ENCODE measurements at places on chromosomes 2 and 18.
A peak's percentile ranks its signal among the peaks of the same experiment; 100 is the strongest.

GRCh38 chr2:134611316-134611715, 107.5 kb downstream of the TMEM163 start:
- no peak for DNase-seq

GRCh38 chr2:101147971-101148370, 3.2 kb downstream of the TBC1D8 start:
- DNase-seq, result no peak

DNA sequence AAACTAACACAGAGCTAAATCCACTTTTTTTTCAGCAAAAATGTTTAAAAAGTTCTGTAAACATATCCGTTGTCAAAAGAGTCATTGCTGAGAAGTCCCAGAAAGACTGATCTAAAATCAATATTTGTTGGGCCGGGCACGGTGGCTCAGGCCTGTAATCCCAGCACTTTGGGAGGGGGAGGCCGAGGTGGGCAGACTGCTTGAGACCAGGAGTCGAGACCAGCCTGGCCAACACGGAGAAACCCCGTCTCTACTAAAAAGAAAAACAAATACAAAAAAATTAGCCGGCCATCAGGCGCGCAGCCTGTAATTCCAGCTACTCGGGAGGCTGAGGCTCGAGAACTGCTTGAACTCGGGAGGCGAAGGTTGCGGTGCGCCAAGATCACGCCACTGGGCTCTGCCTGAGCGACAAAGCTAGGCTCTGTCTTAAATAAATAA, 1.4 kb downstream of the OLA1 start:
- no peak for DNase-seq

DNA sequence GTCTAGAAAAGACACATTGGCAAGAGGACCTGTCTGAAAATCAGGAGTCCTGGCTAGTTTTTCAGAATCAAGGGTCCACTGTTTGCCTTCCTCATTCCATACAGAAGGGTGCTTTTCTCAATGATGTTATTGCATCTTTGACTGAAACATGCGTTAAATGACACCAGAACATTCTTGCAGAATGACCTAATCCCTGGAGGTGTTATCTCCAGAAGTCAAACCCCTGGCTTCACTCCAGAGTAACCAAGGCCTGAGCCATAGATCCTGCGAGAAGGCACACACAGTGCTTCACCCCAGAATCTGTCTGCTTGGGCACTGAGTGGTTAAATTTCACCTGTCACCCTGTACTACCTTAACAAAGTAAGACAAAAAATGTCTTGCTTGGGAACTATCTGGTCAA, 1055.2 kb upstream of the FANCL start:
- DNase-seq, result no peak

GRCh38 chr2:138213084-138213483, 248.8 kb downstream of the HNMT start:
- no peak for DNase-seq

GRCh38 chr2:73821669-73822068, 7.1 kb upstream of the STAMBP start:
- DNase-seq, result no peak

DNA sequence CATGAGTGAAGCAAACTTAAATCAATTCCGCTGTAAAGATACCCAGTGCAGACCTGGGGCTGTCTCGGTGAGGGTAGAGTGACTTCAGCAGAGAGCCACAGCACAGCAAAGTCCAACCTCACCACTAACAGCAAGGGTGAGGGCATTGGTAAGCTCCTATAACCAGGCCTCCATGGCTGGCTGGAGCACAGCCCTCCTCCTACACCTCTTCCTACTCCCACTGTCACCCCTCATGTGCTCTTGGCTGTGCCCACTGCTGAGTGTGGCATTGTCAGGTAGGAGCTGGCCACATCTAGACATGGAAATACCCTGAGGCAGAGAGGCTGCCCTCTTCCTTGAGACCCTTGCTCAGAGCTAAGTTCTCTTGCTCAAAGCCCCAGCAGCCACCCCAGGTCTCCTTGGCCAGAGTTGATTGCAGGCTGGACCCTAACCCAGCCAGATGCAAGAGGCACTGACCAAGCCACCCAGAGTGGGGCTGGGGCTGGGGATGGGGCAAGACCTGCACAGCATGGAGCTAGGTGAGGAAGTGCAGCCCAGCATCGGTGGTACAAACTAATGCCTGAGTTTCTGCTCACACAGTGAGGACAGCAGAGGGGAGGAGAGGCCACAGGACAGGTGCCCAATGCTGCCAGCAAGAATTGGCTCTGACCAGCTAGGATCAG, 77.6 kb upstream of the RAB6C start:
- no peak for DNase-seq

GRCh38 chr2:225354281-225354774, 45.2 kb upstream of the NYAP2 start:
- peak; percentile 56 for DNase-seq

DNA sequence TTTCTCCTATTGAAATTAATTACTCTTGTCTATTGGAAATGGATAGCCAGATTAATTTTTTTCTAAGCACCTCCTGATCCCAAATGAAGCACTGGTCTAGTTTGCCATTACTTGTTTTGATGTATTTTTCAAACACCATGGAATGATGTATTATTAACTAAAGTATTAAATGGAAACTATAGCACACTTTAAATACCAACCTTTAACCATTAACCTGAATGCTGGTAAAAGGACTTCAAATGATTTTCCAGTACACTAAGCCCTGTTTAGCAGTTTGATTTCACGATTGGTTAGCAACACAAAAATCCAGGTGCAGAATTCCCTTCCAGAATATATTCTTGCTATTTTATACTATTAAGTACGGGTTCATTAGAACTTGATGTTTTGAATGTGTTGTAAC, 37.3 kb downstream of the COL4A3 start:
- DNase-seq, result no peak

- peak; percentile 99 for DNase-seq
Observed at GRCh38 chr2:219460424-219460926, 25.8 kb downstream of the SPEG start.

DNA sequence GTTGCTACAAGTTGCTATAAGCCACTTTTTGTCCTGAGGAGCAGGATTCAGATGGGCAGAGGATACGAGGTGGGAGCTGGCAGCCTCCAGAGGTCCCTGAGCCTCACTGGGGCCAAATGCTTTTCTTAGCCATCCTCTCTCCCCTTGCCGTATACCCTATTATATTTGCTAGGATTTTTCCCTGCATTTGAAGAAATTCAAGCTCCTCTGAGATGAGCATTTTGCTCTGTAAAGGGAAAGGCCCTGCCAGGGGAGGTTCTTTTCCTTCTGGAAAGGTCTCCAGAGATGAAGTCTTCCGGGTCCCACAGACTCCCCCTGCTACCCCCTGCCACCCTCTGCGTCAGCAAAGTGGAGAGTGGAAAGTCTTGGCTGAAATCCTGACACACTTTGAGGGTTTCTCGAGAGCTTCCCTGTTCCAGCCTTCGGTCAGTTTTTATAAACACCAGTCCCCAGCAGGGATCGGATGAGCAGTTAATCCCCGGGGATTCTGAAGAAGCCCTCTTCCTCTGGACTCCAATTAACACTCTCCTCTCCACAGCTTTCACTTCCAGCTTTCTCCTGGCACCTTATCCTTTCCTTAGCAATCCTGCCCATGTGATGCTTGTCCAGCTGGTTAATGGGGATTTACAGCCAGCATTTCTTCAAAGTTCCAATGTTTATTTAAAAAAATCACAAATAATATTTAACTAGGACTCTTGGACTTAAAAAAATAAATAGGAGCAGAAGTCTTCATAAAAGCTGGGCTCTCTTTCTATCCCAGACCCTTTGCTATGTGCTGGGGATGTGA, 13.1 kb downstream of the CYRIA start:
- peak; percentile 52 for DNase-seq

GRCh38 chr2:240914645-240915525, 8.7 kb downstream of the CROCC2 start:
- no peak for DNase-seq

DNA sequence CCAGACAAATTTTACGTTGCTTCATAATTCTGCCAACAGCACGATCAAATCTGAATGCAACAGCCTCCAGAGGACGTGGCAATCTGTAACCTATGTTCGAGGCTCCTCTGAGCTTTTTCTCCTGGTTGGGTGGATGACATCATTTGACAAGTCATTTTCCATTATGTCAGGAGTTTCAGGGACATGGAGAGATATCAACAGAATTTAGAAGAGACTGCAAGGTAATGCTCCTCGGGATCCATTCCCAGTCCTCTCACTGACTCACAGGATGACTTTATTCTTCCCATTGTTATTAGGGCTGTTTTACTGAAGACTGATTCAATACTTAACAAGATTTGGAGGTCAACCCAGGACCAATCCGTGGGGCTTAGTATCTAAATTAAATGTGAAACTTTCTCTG, 72.5 kb upstream of the RNF152 start:
- no peak for DNase-seq

DNA sequence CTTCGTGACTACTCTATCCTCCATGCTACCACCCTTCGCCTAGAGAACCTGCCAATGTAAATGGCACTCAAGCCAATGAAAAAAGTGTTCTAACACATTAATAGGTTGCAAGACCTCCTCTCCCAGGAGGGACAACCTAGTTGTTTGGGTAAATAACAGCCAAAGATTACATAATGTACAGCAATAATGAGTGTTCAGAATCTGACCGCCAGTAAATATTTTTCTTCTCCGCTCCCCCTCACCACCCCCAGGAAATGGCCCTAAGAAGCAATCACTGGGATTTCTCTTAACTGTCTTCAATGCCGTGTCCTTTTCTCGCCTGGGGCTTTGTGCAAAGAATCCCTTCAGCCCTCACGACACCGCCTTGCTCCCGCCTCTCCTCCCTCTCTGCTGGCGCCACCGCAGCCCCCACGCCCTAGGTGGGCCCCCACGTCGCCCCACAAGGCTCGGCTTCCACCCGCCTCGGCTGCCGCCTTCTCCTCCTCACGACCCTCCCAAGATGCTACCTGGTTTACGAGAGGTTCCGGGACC, 458 bp downstream of the HYCC2 start:
- DNase-seq, result peak; percentile 10

DNA sequence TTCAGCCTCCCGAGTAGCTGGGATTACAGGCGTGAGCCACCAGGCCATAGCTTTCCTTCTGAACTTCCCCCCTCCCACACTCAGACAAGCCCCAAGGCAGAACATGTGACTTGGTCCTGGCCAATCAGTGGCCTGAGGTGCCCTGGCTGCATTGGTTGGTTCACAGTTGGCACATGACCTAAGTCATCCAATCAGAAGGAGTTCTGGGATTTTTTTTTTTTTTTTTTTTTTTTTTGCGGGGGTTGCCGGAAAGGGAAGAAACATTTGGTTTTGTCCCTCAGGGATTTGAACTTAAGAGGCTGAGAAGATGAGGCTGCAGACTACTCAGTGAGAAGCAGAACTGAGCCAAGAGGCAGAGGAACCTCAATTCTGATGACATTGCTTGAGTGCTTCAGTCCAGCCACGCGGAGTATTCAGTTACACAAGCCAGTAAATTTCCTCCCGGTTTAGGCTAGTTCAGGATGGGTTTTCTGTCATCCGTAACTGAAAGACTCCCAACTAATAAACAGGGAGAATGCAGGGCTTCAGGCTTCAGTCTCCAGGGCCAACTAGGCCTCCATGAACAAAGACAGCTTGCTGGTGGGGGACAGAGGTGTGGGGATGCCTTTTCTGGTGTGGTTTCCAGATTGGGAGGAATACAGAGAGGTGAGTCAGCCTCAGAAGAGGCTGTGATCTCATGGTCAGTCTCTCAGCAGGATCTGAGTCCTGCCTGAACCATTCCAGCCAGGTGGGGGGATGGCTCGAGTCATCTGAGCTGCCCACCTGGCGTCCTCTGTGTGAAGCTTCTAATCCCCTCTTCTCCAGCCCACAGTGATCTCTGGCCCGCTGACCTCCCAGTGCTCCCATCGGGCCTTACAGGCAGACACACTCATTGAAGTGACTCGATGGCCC, 9.2 kb downstream of the PTMA start:
- peak; percentile 65 for DNase-seq

- DNase-seq, result no peak
Observed at GRCh38 chr2:73162856-73163391, 39.5 kb upstream of the NOTO start.

DNA sequence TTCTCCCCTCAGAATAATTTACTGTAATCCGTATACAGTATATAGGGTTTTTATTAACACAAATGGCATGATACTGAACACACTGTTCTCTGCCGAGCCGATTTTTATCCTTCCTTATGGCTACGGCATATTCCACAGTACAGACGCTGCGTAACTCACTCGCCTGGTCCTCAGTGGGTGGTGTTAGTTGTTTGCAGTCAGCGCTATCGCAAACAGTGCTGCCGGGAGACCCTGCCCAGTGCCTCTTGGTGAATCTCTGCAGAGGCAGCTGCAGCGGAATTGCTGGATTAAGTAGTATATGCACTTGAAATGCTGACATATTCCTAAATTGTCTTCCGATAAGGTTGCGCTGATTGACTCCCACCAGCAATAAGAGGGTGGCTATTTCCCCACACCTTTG, 73.9 kb downstream of the MARCO start:
- DNase-seq, result no peak

GRCh38 chr18:10286580-10287150, 167.8 kb upstream of the APCDD1 start:
- DNase-seq, result peak; percentile 21

DNA sequence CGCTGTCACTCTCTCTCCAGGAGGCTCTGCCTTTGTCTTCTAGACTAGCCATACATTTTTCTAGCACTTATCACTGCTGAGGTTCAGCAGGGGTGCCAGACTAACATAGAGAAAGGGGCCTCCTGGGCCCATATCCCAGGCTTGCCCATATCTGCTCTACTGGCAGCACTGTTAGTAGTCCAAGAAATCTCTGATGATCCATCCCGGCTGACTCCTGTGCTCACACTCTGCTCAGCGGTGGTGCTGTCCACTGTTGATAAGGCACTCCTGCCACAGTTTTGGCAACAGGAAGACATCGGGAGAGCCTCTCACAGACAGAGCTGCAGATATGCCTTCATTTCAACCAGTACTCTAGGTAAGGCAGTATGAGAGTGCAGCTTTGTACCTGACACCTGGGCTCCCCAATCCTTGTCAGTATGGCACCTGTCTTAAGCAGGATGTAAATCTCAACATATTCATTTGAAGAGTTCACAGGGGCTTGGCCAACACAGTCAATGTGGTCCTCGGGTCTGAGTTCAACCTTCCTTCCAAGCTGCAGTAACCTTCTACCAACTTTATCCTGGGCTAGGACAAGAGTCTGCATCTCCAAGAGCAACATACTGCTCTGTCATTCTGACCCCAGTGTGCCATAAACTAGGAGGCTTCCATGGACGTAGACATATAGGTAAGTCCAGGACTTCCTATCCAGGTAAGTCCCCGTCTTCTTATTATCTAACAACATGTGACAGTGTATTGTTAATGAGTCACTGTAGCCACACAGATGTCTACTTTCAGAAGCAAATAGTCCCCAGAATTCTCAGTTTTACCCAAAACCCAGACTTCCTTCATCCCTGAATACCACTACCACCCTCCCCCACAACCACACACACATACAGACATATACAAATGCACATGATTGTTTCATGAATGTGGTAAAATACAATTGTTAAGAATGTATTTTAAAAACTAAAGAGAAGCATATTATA, 16.2 kb downstream of the KLF7 start:
- no peak for DNase-seq

- no peak for DNase-seq
Observed at GRCh38 chr2:220341014-220341413, 713.6 kb downstream of the SLC4A3 start.

GRCh38 chr2:128636802-128637147, 318.1 kb upstream of the HS6ST1 start:
- DNase-seq, result no peak

GRCh38 chr2:239438995-239439753, 38.4 kb upstream of the HDAC4 start:
- DNase-seq, result no peak

GRCh38 chr2:196406-196805, 67.4 kb downstream of the SH3YL1 start:
- no peak for DNase-seq
